ENCODE measurements at places on chromosomes 2 and 18.

DNA sequence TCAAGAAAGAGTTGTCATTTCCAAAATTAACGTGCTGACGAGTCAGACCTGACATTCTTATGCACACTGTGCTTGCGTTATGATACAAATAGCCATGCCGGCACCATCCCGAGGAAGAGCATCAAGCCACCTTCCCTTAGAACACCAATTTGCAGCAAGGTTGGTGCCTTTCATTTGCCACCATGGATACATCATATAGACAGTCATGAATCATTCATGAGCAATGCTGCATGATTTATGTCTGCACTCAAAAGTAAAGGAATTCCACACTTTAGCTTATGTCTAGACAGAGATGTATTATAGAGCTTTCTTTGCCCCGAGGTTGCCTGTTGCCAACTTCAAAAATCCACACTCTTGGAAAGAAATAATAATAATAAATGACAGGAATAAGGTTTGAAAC lies 166.9 kb downstream of the VWC2L start:
- no peak for DNase-seq

GRCh38 chr2:30334762-30335363 lies 103.5 kb downstream of the LBH start:
- DNase-seq, result no peak

DNA sequence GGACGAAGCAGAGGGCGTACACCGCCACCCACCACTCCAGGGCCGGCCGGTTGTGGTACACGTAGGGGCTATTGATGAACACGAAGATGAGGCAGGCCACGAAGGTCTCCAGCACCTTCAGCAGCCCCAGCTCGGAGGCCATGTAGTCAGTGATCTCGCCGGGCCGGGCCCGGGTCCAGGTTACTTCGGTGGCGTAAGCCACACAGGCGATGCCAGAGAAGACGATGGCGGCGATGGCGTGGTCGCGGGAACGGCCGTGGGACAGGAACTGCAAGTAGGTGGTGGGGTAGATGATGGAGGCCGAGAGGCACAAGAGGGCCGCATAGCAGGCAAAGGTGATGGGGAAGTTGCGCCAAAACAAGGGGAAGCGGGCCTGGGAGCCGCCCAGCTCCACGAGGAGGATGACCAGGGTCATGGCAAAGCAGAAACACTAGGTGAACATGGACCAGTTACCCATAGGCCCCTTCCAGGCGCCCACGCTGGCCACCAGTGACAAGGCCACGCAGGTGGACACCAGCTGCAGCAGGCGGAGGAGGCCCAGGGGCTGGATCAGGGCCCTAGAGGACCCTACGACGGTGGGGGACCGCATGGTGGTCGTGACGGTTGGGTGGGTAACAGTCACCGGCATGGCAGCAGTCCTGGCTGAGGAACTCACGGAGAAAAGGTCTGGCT lies 128.4 kb upstream of the FAM98A start:
- DNase-seq, result no peak

GRCh38 chr2:151380580-151381235 lies 23.3 kb downstream of the TNFAIP6 start:
- no peak for DNase-seq
